NCI-H510A treated with DMSO at 0.1 percent for 48 hours (cell line): ENCODE measurements at places on chromosomes 5 and 9.
A peak's percentile ranks its signal among the peaks of the same experiment; 100 is the strongest.

DNA sequence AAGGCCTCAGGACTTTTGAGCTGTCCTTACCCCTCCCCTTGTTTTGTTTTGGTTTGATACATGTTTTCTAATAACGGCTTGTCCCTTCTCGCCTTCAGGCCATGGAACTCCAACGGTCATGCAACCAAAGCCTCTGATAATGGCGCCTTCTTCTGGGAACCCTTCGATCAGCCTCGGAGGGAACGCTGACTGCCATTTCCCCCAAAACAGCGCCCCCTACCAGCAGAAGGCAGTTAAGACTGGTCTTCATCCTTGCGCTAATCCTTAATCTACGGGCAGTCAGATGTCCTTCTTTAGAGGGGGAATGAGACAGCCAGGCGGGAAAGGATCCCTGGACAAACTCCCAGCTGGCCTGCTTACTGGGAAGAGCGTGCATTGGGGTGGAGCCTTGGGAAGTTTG, 276.6 kb downstream of the ICE1 start:
- no peak for DNase-seq

- DNase-seq: no peak
Measured at GRCh38 chr5:103393101-103393754, 134.7 kb downstream of the MACIR start.

- no peak for DNase-seq
Measured at GRCh38 chr5:6373081-6373846, 5.1 kb downstream of the MED10 start.

DNA sequence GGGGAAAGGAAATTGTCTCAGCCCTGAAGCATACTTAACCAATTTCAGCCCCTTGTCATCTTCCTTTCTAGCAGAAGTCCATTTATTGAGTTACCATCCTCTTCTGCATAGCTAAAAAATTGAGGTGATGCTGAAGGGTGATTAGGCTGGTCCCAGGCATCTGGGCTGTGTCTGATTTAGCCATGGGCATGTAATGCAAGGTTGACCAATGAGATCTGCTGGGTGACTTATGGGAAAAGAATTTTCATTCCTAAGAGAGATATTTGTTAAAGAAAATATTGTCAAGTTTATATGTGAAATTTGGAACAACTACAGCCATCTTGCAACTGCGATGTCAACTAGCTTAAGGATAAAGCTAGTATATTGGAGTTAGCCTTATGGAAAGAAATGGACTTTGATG, 5.1 kb downstream of the ITGA2 start:
- no peak for DNase-seq

DNA sequence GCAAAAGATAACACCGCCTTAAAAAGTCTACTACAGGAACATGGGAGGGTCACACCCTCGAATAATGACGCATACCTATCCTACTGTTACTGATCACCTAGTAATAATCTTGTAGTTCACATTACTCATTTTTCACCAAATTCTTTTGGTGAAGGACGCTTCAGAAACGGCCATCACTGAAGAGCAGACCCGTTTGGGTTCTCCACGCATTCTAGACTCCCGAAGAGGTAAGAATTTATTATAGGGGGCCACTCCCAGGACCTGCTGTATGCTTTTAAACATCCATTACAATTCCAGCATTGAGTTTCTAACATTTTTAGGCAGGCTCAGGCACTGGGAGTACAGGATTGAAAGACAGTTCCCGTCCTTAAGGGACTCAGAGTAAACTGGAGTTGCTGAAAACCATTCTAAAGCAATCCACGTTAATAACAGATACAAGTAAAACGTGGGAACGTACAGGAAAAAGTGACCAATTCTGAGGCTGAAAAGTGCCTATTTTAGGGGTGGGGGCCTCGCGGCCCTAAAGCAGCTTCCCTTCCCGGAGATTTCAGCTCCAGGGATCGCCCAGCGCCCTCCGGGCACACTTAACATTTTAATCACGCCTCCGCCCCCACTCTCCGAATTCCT, at the start of gene FER:
Gene FER (plus strand): TSS at position 124 of the 627 bp plus-strand sequence. CDS start 50,286 bp downstream, outside the sequence.
- peak; percentile 41 for DNase-seq

DNA sequence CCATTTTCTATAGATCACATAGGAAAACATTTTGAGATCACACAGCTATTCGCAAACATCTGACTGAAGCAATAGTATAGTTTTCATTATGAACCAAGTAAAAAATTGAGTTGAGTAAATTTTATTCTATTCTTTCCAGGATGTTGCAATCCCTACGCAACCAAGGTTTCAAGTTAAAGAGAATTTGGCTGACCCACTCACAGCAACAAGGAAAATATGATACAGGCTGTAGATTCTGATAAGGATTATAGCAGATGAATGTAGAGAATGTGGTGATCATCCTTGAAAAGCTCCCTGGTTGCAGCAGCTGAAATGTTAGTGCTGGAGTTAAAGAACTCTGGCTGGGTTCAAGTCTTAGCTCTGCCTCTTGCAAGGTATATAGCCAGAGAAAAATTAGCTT, 4.7 kb downstream of the ABCA1 start:
- no peak for DNase-seq

GRCh38 chr5:88745093-88745696, 137.8 kb downstream of the MEF2C start:
- DNase-seq: no peak

DNA sequence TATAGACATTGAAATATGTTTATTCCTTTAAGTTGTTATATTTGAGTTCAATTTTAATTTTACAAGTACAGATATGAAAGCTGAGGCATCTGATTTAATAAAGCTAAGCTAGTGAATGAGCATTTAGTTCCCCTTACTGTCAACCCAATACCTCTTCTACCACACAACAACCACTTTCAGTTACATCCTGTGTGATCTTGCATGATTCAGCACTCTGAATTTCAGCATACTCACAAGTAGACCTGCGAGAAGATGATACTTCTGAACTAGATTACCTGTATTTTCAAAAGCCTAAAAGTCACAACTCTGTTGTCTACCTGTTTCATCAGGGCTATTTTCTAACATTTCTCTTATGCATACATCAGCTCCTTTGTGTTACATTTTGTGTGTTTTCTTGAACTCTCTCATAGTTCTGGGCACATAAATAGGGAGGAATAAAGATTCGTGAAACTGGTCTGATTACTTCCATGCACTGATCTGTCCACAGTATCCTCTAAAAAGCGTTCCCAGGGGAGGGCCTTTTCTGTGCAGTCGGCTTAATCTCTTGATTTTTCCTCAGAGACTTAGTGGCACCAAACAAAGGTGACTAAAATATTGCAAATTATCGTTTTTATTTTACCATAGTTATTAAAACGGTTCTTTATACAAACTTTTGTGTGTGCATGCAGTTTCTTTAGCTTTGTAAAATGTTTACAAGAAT, 2025.5 kb upstream of the NUDT12 start:
- DNase-seq: peak; percentile 35

GRCh38 chr9:92378865-92379560, 25.4 kb downstream of the OGN start:
- peak; percentile 63 for DNase-seq

GRCh38 chr5:149869411-149869821, 75.2 kb downstream of the PDE6A start:
- no peak for DNase-seq

- no peak for DNase-seq
Measured at GRCh38 chr5:73198833-73199592, 26.0 kb downstream of the TMEM174 start.

- DNase-seq: no peak
Measured at GRCh38 chr9:1388216-1388615, 338.1 kb downstream of the DMRT2 start.

DNA sequence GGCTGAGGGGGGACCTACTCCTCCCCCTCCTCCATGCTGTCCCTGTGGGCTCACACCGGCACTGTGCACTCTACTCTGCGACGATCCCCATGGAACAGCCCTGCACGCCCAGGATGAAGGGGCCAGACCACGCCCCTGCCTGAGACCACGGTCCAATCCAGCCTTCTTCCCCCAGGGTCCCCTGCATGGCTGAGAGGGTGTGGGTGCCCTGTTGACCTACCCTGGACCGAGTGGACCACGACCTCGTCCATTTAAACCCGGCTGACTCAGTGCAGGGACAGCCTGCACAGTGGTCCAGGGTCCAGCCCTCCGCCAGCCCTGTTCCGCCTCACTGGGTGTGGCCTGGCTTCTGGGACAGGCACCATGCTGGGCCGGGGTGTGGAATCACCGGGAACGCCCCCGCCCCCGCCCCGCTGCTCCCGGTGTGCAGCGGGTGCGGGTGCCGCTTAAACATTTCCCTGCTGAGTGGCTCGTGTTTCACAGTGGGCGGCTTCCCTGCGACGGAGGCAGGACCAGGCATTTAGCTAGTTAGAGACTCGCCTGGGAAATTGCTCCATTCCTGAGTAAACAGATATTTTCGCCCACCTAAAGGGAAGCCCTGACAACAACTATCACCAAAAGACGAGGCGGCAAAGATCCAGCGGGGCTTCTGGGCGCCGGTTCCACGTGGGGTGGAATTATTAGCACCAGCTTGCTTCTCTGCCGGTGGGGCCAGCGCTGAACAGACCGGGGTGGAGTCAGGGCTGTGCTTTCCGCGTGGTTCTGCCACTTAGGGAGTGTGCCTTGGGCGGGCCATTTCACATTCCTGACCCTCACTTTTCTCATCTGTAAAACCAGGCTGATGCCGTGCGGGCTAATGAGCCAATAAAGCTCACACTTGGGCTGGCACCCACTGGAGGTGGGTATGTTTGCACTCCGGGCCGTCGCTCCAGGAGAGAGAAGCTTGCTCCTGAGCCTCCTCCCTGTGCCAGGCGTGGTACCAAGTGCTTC, 22.6 kb downstream of the DBH start:
- DNase-seq: peak; percentile 27

DNA sequence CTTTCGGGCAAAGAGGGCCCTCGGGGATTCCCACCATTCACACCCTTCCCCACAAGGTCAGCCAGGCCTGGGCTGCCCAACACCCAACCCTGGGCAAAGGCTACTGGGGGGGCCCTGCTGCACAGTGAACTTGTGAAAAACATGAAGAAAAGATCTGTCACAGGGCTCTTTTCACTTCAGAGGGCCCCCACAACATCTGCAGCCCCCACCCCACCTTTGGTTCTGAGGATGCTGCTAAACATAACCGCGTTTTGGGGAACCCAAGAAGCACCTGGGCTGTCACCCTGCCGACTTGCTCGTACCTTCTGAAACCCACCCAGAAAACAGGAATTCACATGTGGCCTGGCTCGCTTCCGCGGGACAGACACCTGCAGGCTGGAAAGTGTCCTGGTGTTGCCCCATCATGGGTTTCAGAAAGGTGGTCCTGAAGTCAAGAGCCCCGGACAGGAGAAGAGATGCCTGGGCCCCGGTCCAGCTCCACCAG, 29.3 kb downstream of the B4GALT1 start:
- DNase-seq: no peak

GRCh38 chr9:97220894-97221477, 86.5 kb upstream of the CCDC180 start:
- DNase-seq: no peak

DNA sequence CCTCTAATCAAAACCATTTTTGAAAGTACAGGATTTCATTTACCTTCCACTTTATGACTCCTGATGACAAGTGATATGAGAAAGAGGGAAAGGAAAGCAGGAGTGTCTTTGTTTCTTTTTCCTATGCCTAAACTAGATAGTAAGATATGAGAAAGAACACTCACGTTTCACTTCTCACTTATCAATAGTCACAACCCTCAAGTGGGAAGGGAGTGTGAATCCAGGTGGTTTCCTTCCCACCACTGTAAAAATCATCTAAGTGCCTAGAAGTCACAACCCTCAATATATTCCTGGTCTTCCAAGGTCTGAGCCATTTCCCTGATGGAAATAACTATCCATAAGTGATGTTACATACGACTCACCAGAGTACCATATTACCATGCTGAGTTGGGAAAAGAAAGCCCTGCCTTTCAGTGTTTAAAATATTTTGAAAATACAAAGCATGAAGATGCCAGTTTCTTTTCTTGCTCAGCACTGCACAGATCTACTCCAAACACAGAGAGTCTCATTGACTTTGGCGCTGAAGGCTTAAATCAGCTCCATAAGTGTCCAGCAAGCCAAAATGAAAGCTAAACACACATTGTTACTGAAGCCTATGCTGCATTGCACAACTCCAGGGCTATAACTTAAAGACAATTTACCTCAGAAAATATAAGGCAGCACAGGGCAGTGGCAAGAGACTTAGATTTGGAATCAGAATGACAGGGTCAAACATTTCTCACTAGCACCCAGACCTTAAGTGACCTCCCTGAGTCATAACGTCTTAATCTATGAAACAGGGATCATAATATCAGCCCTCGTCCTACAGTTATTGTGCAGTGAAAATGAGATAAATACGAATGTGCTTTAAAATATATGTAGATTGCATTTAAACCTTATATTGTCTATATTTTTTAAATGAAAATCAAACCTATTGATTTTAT, 301.2 kb downstream of the KIAA0825 start:
- DNase-seq: no peak

GRCh38 chr5:165627548-165628170, 2122.2 kb downstream of the MAT2B start:
- DNase-seq: no peak

DNA sequence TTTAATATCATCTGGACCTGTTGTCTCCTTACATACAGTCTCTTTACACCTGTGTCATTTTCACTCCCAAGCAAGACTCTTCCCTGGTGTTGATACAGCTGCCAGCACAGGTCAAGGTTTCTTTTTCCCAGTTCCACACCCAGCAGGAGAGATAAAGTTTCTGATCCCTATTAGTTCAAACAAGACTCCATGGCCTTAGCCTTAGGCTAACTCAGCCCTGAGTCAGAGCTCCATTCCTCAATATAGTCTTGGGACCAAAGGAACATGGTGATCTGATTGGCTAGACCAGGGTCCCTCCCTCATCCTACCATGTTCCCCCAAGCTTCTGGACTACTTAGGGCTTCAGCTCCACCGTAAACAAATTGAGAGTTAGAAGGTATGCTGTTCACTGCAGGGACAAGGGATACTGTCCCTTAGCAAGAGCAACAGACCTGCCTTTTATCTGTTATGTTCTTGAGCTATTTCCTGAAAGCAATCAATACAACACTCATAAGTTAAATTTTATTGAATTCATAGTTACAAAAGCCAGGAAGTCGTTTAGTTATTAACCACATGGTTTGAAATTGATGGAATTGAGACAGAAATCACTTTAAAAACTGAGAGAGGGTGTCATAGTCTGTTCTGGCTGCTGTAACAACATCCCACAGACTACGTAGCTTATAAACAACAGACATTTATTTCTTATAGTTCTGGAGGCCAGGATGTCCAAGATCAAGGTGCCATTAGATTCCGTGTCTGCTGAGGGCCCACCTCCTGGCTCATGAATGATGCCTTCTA, 20.5 kb downstream of the SLC1A1 start:
- DNase-seq: no peak
